SIG-M5 (cell line): ENCODE measurements at places on chromosomes 11 and 22.

GRCh38 chr22:30781271-30781875, 86.7 kb downstream of the OSBP2 start:
- no peak for DNase-seq

DNA sequence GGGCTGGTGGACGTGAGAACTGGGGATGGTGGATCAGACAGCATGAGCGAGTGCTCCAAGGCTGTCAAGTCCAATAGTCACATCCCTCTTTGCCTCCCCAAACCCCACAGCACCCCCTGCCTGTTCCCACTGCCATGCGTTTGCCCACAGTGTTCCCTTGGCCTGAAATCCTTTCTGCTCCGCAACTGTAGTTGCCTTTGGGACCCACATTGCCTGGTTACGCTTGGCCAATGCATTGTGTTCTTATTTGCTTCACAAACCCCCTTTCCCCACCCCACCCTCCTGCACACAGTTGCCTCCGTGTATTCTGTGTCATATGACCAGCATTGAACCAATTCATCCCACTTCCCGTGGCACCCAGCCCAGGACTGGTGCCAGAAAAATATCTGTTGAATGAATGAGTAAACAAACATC, 2.1 kb upstream of the KIAA0930 start:
- DNase-seq: no peak

DNA sequence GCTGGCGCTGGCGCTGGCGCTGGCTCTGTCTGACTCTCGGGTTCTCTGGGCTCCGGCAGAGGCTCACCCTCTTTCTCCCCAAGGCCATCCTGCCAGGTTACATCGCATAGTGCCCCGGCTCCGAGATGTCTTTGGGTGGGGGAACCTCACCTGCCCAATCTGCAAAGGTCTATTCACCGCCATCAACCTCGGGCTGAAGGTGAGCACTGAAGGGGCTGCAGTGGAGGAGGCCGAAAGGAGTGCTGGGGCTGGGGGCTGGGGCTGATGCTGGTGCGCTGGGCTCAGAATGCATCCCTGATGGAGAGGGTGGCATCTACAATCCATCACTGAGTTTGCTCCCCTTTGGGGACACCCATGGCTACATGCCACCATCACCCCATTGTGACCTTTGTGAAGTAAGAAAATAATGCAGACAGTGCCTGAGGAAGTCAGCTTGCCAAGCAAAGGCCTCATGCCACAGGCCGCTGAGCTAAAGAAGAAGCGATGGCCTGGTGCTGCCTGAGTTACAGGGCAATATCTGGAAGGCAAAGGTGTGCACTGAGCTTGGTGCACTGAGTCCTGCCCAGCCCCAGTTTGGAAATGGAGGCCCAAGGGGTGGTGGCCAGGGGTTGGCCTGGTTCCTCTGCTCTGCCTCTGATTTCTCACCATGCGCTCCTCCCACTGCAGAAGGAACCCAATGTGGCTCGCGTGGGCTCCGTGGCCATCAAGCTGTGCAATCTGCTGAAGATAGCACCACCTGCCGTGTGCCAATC, 620 bp downstream of the SMPD1 start:
- DNase-seq: no peak

DNA sequence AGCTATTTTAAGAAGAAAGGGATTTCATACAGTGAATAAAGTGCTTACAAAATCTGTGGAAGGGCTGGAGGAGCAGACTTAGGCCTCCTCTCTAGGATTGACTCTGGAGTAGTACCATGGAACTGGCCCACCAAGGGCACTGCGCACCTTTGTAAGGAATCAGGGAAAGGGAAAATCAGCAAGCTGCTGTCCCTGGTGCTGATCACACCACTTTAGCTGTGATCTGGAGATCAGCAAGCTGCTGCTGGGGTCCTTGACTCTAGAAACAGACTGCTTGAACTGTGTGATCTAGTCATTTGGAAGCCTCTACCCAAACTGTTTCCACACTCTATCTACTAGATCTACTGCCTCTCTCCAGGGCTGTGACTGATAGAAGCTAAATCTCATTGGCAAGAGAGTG, 18.4 kb upstream of the TECTA start:
- no peak for DNase-seq

- no peak for DNase-seq
These were observed 34.8 kb downstream of the IRAG1 start for GRCh38 chr11:10658621-10659338.

DNA sequence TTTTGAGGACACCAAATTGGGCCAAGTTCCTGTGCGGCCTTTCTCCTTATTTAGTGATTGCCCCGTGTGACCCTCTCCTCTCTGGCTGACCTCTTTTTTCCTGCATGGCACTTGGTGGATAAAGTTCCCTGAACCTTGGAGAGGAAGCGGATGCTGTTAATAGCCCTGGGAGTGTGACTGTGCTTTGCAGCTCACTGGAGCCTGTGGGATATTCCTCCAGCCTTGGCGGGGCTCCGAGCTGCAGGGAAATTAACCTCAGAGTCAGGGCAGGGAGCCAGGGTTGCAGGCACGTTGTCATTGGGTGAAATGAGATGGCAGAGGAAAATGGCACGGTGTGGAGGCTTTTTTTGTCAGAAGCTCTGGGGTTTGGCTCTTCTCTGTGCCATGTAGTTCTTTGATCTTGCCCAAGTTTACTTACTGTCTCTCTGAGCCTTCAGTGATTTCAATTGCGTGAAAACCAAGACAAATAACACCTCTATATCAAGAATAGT, 965 bp downstream of the OR9Q1 start:
- no peak for DNase-seq

GRCh38 chr11:93547773-93548172, 4.6 kb upstream of the SMCO4 start:
- DNase-seq: no peak

GRCh38 chr22:46537946-46538813, 760 bp upstream of the CELSR1 start:
- no peak for DNase-seq

DNA sequence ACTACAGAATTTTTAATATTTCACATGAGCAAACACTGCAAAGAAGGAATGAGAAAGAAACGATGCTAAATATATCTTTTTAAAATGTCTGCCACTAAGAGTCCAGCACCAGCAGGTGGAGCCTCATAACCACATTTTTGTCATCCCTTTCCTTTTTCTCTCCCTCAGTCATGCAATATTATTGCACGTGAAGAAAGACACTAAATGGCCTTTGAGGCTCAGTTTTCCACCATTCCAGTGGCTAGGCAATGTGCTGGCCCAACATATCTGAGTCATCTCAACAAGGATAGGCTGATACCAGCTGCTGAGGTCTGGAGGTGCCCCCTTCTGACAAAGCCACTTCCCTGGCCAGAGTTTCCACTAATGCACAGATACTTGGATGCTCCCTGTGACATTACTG, 1.8 kb downstream of the ALKBH8 start:
- peak; percentile 11 for DNase-seq

DNA sequence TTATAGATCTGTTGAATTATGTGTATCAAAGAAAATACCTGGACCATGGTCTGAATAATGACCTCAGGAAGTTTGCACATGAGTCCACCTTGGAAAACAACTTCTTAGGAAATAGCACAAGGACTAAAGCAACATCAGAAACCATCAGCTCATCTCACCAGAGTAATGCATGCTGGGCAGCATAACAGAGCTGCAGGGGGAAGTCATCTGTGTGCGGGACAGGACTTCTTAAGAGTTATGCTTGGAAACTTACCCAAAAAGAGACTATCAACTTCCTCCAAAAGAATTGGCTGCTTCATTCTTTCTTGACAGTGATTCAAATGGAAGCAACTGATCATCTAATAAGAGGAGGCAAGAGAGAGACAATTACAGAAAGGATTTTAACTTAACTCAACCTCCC, 2.5 kb downstream of the OR56B4 start:
- no peak for DNase-seq

DNA sequence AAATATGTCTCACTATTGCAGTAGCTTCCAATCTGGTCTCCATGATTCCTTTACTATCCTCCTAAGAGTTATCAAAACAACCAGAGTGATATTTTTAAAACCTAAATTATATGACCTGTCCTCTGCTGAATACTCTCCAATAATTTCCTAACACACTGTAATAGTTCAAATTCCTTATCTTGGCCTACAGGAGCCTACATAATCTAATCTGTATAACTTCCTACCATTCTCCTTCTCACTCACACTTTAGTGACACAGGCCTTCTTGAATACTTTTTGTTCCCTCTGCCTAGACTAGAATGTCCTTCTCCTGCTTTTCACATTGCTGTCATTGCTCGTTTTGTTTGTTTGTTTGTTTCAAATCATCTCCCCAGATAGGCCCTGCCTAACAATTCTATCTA, 9.4 kb downstream of the FHIP1B start:
- no peak for DNase-seq

DNA sequence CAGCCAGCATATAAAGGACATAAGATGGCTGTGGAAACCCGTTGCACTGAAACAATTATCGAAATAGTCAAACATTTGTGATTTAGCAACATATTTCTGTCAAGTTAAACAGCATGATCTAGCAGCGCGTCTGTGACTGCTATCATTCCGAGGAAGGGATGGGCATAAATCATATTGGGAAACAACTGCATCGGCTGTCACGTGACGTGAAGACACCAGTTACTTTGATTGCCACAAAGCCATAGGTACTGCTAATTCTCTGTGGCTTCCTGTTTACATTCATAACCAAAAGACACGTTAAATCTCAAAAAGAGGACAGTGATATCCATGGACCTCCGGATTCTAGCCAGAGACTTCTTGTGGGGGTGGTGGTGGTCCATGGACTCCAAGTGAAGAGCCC, 87.8 kb downstream of the CACNA1I start:
- DNase-seq: no peak

GRCh38 chr11:3826721-3827120, 14.0 kb downstream of the RHOG start:
- DNase-seq: no peak

- DNase-seq: no peak
These were observed 26.4 kb upstream of the ADORA2A start for GRCh38 chr22:24400726-24401596.

GRCh38 chr11:13905137-13905781, 57.3 kb upstream of the SPON1 start:
- DNase-seq: no peak

GRCh38 chr22:21067901-21068680, 22.3 kb downstream of the LRRC74B start:
- no peak for DNase-seq

DNA sequence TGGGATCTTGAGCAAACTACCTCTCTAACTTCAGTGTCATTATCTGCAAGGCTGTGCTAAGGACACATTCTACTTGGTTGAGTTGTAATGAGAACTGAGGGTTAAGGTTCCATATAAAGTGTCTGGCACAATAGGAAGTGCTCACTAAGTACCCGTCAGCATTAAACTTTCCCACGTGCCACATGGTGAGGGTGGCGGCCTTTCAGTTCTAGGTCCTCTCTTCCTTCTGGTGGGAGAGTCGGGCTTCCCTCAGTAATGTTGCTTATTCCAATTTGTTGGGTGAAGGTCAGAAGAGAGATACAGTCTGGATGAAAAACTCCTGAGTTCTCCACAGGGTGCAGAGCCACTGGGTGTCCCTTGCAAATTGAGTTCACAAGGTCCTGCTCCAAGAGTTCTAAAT, 4.6 kb upstream of the CD6 start:
- no peak for DNase-seq

DNA sequence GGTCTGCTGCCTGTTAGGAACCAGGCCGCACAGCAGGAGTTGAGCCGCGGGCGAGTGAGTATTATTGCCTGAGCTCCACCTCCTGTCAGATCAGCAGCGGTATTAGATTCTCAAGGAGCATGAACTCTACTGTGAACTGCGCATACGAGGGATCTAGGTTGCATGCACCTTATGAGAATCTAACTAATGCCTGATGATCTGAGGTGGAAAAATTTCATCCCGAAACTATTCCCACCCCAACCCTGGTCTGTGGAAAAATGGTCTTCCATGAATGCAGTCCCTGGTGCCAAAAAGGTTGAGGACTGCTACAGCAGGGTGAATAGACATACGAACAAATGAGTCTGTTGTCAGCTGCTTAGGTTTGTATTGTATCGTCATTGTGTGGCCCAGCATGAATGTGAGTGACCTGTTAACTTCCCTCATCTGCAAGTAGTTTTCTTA, 29.8 kb downstream of the RNF141 start:
- DNase-seq: no peak

DNA sequence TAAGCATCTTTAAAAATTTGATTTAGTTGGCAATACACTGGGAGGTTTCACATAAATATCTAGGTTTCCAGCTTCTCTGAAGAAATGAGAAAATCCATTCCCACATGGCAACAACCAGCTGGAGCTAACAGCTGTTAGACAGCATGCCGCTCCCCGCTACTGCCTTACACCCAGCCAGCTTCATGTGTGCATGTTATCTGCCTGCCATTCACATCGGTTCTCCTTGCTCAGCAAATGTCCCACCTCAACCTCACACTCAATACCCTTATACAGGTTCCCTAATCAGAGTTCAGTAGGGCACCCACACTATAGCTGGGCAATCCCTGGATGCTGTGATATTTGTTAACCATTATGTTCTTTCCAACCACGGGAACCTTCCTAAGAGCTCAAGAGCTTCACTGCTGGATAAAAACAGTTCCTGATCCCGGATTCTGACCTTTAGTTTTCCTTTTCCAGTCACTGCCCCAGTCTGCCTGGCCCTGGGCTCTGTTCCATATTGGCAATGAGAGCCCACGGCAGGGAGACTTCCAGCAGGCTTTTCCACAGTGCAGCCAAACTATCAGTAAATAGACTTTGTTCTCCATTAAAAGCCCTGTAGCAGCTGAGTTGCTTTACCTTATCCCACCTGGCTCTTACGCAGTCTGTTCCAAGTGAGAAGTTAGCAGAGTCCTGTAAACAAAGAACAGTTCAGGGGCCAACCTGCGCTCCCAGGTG, 8.6 kb downstream of the RPUSD4 start:
- no peak for DNase-seq

GRCh38 chr11:45149483-45150056, 3.1 kb downstream of the PRDM11 start:
- no peak for DNase-seq

- no peak for DNase-seq
These were observed 71.4 kb downstream of the FANCF start for GRCh38 chr11:22554221-22554620.

DNA sequence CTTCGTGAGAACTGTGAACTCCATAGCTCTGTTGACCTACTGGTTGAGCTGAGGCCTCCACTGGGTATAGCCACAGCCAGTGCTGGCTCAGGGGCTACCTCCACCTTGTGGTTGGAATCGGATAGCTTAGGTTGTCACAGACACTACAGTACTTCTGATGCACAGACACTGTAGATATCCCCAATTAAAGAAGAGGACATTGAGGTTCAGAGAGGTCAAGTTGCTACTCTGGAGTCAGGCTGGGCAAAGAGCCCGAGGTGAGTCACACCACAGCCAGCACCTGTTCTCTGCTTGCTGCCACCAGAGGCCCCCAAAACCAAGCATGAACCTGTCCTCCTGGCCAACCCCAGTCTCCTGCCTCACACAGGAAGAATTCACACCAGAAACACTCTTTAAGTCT, 5.4 kb downstream of the UFD1 start:
- no peak for DNase-seq
